BE2C (cell line): ENCODE measurements at places on chromosomes 12 and 14.

DNA sequence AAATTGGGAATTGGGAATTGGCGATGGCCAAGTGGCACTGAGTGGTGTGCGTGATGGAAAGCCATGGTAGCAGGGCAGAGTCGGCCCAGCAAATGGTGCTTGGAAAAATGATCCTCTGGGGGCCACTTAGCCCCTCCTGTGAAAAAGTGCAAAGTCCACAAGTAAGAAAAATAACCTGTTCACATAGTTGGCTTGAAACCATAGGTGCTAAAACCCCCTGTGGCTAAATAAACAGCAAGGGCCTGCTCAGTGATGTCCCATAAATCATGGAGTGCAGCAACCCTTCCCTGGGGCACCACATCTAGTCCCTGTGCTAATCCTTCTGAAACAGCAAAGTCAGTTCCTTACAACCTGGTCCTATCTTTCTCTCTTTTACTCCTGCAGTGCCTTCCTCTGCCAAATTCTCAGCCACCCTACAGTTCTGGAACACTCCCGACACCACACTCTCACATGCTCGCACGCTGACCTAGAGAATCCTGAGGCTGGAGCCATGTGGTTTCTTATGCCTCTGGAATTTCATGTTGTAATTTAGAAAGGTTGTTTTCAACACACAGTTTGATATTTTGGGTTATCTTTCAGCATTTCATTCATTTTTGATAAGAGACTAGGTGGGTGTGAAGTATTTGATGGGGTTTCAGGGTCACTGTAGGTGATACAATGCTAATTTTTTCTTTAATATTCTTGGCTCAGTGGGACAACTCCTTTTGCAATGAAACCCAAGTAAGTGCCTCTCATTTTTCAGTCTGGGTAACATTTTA lies 123.6 kb downstream of the SMOC1 start:
- DNase-seq = no peak

DNA sequence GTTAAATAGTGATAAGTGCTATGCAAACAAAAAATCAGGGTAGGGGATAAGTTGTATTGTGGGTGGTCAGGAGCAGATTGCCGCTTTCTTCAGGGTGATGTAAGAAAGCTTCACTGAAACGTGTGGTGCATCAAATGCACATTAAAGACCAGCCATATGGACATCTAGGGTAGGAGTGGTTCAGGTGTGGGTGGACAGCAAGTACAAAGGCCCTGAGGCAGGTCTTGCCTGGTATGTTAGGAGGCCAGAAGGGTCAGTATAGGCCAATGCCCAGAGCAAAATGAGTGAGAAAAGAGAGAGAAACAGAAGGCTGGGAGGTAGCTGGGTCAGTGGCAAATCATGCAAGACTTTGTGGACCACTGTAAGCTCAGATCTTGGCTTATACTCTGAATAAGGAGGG lies 25.6 kb upstream of the CISTR start:
- DNase-seq = no peak

DNA sequence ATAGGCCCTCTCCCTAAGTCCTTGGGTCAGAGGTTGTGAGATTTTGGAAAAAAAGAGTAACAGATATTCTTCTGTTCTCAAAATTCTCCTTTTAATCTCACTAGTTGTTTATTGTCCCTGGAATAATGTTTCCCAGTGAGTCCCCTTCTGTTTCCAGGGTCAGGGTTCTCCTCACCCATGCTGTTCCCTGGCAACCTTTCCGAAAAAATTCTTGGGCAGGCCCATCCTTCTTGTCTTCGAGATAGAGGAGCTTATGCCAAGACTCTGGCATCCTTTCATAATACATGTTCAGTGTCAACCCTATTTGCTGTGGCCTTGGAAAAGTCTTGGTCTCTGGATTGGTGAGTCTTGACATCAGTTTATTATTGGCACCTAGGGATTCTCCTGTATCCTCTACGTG lies 212.4 kb upstream of the FAR2 start:
- no peak for DNase-seq

DNA sequence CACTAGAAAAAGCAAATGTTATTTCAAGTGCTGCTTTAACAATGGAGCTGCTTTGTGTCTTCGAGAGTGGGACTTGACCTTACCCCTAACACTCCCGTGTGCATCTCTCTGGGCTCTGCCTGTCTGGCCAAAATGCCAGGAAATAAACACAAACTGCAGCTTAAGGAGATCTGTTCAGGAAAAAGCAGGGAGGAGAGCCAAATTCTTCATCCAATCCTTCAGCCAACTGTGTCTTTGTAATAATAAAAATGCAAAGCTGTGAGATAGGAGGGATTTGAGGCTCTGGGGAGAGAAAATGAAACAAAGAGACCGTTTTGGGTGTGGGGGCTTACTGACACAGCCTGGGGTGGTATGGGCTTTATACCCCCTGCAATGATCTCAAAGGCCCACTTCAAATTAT lies 85.8 kb upstream of the WSCD2 start:
- no peak for DNase-seq

DNA sequence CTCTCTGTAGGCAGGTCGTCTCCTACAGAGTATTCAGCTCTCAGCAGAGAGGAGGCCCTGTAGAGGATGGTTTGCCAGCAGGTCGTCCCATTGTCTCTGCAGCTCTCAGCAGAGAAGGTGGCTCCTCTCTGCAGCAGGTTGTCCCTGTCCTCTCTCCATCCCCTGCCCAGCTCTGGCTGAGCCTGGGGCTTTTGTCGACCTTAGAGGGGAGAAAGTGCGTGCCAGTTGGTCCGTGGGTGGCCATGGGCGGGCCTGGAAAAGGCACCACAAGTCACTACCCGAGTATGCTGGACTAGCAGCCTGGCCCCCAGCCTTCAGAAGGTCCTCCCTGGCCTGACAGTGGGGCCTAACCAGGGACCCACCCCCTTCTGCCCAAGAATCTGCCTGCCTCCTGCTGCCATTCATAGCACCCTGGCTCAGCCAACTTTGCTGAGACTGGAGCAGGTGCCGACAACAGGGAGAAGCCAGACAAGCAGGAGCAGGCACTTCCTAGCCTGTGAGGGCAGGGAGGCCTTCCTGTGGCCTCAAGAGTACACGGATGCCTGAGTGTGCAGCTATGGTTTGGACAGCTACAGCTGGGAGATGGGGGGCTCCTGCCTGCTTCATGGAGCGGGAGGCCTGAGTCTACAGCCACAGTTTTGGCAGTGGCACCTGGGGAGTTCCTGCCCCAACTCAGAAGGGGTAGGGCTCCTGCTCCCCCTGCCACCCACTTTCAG lies 59.7 kb upstream of the KCNH3 start:
- DNase-seq = no peak

DNA sequence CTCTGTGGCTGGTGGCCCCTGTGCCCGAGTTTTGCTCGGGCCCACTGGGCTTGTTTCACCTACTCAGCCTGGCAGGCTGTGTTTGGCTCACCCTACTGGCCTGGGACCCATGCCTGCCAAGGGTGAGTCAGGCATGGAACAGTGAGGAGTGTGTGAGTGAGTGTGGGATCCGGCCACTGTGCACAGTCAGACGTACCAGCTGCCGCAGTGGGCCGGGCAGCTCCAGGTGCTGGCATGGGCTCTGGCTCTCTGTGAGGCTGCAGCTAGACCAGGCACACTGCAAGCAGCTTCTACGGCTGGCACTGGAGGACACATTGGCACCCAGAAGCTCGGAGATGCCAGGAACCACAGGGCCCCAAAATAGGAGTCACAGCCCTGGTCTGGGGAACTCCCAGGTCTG lies 40.6 kb downstream of the HSD17B6 start:
- DNase-seq = no peak

DNA sequence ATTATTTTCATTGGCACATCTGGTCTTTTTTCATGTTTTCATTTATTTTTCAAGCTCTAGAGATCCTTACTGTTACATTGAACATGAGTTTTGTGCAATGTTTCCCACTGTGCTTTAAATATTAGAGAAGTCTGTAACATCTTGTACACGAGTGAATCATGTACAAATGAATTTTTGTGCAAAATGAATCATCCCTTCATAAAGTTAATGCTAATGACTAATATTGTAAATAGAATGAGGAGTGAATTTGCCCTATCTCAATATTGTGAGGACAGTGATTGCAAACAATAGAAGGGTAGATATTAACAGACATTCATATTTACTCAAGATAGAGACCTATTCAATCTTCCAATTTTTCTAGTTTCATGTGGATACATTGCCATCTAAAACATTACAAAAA lies 463.3 kb upstream of the FOXG1 start:
- DNase-seq = no peak

- peak; percentile 17 for DNase-seq
Observed at GRCh38 chr12:115761784-115762183, 515.7 kb downstream of the MED13L start.

- DNase-seq = peak; percentile 86
Observed at GRCh38 chr14:54805445-54806322, 96.9 kb downstream of the GCH1 start.

- DNase-seq = peak; percentile 38
Observed at GRCh38 chr14:74275241-74275841, 27.4 kb downstream of the ABCD4 start.

DNA sequence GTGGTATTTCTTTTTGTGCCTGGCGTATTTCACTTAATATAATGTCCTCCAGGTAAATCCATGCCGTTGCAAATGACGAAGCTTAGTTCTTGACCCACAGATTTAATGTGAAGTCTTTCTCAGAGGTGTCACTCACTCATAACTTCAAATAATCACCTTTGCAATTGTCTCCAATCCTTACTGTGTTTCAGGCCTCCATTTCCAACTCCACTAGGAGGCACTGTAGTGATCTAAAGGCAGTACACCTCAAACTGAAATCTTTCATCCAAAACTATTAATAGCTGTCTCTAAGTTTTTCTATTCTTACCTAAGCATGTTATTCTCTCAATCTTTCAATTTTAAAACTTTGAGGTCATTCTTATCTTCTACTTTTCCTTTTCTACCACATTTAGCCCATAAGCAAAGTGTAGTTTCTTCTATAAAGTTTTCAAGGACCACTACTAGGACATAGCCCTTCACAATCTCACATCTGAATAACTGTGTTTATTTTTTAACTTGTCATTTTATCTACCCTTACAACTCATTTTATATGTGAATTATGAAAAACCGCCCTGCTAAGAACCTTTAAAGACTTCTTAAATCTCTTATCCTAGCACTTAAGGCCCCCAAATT lies 25.5 kb upstream of the FBXO34 start:
- DNase-seq = peak; percentile 23

GRCh38 chr12:77229640-77230442 lies 164.5 kb upstream of the E2F7 start:
- DNase-seq = no peak

DNA sequence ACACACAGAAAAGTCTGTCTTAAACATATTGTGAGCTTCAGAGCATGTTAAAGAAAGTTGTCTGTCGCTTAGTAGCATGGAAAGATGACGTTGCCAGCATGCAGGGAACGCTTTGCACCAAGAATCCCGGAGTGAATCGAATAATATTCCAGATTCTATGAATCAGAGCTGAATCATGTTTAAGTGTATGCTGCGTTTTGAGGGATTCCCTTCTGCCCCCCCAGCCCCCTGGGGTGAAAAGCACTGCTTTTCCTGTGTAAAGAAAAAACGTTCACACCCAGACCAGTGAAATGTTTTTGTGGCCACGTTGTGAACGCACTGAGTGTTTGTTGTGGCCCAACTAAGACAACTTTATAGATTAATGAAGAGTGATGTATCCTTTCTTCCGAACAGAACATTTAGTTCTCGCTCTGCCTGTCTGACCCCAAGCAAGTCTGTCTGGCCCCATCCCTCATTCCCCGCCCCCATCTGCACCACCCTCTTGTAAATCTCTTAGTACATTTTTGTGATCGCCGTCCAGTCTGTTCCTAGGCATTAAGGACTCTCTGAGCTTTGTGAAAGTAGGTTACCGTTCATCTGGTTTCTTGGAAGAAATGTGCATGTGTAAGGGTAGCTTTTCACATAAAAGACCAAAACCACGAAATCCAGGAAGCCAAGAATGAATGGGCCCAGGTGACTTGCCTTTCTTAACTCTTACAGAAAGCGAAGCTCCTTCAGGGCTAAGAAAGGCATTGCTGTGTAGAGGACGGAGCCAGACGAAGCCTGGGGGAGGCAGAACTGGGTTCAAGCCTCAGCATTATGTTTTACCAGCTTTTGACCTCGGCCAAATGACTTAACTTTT lies 103.0 kb downstream of the SAMD4A start:
- no peak for DNase-seq

- no peak for DNase-seq
Observed at GRCh38 chr12:91074154-91074709, 16.4 kb upstream of the KERA start.
